ENCODE measurements at places on chromosomes 4 and X.
A peak's percentile ranks its signal among the peaks of the same experiment; 100 is the strongest.

- no peak for DNase-seq
Measured at GRCh38 chr4:118833192-118833820, 2.6 kb downstream of the SEC24D start.

DNA sequence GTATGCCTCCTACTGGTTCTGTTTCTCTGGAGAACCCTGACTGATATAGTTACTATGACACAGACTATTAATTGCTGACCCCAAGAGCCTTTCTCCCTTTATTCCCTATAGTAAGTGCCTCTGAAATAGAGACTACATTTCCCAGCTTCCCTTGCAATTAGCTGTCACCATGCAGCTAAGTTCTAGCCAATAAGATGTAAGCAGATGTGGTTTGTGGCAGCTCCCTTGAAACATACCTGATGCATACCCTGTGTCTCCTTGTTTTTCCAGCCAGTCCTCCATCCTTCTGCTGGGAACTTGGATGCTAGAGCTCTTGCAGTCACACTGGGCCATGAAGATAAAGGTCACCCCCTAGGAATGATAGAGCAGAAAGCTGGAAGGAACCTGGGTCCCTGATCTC lies 9.7 kb upstream of the TMEM165 start:
- DNase-seq = peak; percentile 26

- DNase-seq = no peak
Measured at GRCh38 chrX:149455934-149456333, 49.2 kb downstream of the IDS start.

- DNase-seq = no peak
Measured at GRCh38 chr4:155597933-155598451, 68.7 kb upstream of the GUCY1A1 start.

GRCh38 chrX:134603806-134604700 lies 54.2 kb downstream of the PLAC1 start:
- DNase-seq = no peak

DNA sequence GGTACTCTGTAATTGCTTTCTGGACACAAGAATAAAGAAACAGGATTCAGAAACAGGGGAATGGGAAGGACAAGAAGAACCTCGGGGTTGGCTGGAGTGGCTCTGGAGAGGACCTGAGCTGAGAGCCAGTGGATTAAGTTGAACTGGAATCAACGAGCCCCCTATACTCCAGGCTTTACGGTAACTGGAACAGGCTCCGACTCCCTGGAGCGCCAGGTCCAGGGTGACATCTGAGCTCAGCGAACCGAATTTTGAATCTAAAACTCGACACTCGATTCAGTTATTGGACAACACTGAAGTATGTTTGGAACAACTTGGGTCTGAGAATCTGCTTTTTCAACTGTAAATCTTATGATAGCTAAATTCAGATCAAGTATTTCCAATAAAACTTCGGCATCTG lies 23.9 kb downstream of the HMX1 start:
- DNase-seq = no peak

DNA sequence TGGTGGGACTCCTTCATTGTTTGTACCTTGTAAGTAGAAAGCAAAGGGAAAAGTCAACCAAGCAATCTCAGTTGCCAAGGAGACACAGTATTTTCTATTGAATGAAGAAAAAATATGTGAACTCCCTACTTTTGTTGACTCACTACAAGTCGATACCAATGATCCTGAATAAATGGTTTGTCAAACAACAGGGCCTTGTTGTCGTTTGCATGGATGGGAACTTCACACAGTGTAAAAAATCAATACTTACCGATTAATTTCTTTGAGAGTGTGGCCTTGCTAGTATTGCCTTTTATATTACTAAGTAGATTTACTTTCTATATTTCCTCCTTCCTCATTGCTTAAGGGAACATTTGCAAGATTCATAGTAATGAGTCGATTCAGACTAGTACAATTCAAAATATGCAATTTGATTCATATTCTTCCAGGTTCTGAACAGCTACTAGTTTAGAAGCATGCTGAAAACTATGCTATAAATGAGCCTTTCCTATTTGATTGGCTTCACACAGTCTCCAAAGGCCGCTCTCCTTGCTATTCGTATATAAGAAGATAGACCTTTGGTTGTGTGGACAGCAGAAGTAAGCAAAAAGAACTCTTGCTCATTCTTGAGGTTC lies 108.0 kb downstream of the ZNF330 start:
- DNase-seq = no peak

DNA sequence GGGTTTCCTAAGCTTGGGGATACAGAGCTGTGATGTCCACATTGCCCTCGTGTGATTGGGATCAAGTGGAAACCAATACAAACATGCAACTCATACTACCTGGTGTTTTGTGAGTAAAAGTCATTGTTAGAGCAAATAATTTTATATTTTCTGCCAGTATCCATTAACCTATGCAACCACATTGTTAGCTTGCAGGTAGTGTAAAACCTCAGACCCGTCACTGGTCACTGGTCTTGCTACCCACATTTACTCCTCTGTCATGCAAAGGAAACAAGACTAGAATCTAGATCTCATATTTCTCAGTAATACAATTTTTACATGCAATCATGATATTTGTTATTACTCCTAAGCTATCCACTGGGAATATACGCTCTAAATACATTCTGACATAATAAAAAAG lies 324.3 kb upstream of the NDST4 start:
- DNase-seq = no peak

- no peak for DNase-seq
Measured at GRCh38 chr4:161121451-161121850, 1042.3 kb downstream of the FSTL5 start.

GRCh38 chr4:4401036-4401435 lies 14.1 kb downstream of the NSG1 start:
- DNase-seq = no peak

- DNase-seq = no peak
Measured at GRCh38 chrX:130531066-130531465, 129.3 kb downstream of the RBMX2 start.

GRCh38 chr4:111957116-111957515 lies 188.1 kb upstream of the FAM241A start:
- DNase-seq = no peak

- no peak for DNase-seq
Measured at GRCh38 chrX:48700951-48701653, 4.6 kb downstream of the SUV39H1 start.

- peak; percentile 53 for DNase-seq
Measured at GRCh38 chr4:154626793-154627484, 14.5 kb upstream of the FGG start.

- no peak for DNase-seq
Measured at GRCh38 chr4:66279084-66279483, 608.8 kb upstream of the EPHA5 start.

GRCh38 chr4:14566518-14566917 lies 435.8 kb upstream of the CPEB2 start:
- no peak for DNase-seq
